ENCODE measurements at places on chromosomes 12 and 14. TPM values are rescaled to one million over a fixed set of nuclear protein-coding genes. Genes with fewer than 3 reads are reported as not detected.

GRCh38 chr12:127494961-127495915, 771.7 kb upstream of the TMEM132C start:
- no peak for DNase-seq

DNA sequence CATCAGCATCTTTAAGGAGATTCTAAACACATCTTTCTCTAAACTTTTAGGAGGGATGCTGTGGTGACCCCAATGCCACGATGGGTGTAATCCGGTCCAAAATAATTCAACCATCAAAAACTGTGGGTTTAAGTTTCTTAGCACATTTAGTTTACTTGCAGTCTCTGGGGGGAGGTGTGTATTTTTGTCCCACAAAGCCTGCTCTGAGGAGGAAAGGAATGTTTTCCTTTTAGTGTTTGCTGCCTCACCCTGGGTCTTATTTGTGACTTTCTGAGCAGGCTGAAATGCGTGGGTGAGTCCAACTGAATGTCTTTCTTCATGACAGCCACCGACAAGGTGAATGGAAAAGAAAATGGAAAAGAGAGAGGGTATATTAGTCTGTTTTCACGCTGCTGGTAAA, 1324.7 kb downstream of the AACS start:
- no peak for DNase-seq

Gene RNU6-8
- polyA plus RNA-seq: not detected

Gene DNAL1
- polyA plus RNA-seq: 1.4 TPM

Gene TDG
- polyA plus RNA-seq: 62.1 TPM
